ENCODE measurements at places on chromosomes 7 and 10.

- DNase-seq, result no peak
Observed at GRCh38 chr7:44378744-44379143, 53.4 kb upstream of the CAMK2B start.

DNA sequence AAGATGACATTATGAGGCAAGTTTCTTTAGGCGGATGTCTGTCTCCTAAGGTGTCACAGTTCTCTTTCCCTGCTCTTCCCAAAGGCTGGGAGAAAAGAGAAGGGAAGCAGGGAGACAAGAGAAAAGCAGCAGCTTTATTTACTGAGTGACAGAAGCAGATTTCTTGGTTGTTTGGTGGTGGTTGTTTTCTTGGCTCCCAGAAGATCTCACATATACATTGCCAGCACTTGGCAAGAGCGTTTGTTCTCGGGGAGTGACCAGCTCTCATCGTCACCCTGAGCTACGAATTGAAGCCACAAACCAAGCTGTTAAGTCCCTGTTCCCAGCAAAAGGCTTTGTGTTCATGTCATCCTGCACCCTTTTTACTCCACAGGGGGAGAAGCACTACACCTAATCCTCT lies 11.4 kb downstream of the CDHR3 start:
- no peak for DNase-seq

DNA sequence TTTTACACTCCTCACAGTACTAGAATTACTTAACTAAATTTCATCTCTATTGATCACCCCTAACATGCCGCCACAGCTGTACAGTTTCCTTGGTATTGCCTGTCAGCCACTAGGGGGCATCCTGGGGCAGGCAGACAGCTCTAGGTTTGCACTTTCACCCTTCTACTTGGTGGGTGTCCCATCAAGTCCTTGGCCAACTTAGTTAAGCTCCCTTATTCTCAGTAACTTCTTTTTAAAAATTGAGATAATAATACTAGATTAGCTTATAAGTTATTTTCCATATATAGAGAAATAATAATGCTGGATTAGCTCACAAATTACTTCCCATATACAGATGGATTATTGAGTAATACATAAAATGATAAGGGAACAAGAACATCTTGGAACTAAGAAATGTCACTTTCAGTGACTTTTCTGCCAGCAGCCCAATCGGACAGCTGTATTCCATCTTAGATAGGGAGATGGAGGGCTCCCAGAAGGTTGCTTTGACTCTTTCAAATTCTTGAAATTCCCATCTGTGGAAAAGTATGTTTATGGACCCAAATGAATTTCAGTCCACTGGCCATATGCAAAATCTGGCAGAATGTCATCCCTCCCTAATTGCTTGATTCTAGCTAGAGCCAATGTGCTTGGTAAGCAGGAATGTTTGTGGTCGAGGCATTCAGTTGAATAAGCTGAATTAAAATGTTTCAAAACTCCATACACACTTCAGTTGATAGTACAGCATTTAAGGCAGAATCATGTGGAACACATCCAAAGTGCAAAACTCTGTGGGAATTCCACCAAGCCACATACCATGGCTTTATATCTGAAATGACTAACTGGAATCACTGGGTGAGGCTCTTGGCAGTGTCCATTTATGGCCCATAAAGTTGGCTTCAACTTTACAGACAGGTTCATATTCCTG lies 309.7 kb downstream of the CSTF2T start:
- DNase-seq, result peak; percentile 44

DNA sequence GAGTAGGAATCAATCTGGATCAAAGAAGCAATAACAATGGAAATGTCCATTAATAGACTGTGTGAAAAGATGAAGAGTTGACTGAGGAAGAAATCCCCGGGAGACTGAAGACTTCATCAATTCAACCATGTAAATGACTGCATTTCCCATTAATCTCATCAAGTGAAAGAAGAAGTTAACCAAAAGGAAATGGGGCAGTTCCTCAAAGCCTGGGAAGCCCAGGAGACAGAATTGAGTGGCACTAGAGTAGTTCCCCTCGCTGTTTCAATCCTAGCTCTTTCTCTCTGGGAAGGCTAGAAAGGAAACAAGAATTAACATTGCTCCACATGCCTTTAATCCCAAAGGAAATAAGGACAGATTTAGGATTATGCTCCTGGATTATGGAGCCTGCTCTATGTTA lies 4.8 kb upstream of the OR6V1 start:
- no peak for DNase-seq

GRCh38 chr10:51008346-51008745 lies 65.9 kb upstream of the PRKG1 start:
- DNase-seq, result no peak

DNA sequence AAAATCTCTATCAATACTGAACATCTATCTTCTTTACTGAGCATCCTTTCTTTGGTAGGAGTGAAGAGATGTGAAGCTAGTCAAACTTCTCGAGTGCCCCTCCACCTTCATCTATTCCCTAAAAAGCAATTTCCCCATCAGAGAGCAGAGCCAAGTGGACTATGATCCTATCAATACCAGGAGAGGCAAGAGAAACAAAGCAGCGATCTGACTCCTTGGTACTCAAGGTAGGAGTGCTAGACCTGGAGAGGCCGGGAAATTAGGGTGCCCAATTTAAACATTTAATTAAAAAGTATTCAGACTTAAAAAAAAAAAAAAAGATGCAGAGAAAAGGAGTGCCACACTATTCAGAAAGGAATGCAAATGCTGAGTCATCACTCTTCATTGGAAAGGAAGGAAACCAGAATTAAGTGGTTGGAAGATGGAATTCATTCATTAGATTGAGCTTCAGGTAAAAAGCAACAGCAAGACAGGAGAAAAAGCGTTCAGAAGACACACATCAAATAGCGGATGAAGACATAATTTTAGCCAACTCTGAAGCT lies 1.6 kb downstream of the TIAL1 start:
- DNase-seq, result peak; percentile 20

DNA sequence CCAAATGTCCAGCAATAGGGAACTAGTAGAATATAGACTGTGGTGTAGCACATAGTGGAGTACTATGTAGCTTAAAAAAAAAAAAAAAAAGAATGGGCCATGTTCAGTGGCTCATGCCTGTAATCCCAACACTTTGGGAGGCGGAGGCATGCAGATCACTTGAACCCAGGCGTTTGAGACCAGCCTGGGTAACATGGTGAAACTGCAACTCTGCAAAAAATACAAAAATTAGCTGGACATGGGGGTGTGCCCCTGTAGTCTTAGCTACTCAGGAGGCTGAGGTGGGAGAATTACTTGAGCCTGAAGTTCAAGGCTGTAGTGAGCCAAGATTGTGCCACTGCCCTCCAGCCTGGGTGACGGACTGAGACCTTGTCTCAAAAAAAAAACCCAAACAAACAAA lies 64.4 kb downstream of the CHN2 start:
- DNase-seq, result no peak

DNA sequence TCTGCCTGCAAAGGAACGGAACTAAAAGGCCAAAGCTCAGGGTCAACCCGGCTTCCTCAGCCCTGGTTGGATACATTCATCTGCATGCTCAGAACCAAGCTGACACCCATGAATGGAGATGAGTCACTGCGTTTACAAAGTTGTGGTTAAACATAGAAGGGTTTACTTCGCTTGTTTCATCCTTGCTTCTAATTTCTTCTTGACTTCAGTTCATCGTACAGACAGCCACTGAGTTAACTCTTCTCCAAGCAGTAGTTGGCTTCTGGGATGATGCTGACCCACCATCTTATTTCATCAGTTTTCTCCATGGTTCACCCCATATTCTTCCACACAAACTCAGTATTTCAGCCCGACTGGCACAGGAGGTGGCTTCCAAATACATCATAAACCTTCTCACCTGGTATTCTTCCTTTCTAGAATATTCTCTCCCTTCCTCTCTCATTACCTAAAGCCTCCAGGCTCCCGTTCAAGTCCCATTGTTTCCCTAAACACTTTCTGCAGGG lies 166.3 kb upstream of the RNF32 start:
- no peak for DNase-seq

- no peak for DNase-seq
Observed at GRCh38 chr10:2014541-2014940, 277.2 kb upstream of the ADARB2 start.

GRCh38 chr10:71304914-71305313 lies 14.1 kb upstream of the SLC29A3 start:
- no peak for DNase-seq

DNA sequence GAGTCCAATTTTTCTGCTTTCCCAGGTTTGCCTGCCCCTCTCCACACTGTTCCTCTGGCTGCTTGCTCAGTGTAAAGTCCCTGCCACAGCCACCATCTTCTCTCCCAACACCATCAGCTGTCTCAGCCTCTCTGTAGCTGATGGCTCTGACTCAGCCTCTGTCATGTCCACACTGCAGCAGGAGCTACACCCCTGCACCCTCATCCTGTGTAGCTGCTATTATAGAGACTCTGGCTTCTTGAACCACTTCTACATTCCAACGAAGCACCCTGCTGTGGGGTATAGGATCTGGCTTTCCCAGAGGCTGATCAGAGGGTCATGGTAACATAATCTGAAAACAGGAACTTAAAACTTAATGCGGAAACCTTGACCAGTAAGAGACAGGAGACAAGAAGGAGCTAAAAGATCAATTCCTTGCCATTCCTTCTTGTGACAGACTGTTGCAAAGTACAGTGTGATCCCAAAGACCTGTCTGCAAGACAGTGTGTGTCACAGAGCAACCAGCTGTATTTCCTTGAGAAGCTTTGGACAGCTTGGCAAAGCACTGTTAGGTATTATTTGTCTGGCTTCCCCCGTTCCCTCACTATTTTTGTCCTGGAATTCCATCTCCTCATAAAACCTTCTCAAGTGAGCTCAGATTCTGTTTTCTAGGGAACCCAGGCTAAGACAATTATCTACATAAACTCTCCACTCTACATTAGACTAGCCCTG lies 42.3 kb downstream of the NRCAM start:
- peak; percentile 41 for DNase-seq

GRCh38 chr10:1372212-1372611 lies 316.0 kb downstream of the WDR37 start:
- DNase-seq, result no peak

DNA sequence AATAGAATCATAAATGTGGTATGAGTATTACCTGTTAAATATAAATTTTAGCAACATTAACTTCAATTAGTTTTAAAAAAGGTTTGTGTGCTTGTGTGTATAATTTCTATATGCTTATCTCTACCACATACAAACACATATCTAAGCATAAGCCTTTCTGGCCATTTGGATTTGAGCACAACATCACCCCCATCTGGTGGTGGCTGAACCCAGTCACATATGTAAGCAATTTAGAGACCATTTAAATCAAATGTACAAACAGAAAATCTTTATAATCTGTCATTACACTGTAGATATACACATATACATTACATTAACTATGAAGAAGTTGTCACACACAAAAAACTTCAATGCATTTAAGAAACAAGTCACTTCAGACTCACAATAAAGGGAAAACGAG lies 31.7 kb downstream of the GPR22 start:
- no peak for DNase-seq

DNA sequence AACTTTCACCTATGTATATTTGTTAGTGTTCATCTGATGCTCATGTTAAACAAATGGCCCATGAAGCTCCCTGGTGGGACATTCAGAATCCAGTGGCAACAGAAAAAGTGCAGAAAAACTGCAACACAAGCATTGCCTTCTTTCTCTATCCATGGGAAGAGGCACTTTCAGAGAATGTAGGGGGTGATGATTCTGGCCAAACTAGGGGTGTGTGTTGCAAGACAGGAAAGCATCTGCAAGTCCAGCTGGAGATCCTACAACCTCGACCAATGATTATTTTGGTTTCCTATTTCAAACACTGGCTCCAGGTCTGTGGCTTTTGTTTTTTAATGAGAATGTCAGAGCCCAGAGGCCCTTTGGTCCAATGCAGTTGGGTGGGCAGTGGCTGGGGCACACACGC lies 198.7 kb downstream of the CXCL12 start:
- DNase-seq, result no peak

DNA sequence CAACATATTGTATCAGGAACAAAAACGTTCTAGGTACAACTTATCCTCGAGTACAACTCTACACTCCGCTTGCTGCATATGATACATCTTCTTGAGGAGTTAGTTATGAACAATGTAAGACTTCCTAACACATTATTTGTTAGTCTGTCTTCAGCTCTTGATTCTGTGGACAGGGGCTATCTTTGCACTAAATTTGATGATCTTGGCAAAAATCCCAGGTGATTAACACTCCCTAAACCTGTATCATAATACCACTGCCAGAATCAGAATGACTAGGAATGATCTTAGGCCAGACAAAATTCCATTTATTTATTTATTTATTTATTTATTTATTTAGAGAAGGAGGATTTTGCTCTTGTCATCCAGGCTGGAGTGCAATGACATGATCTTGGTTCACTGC lies 108.7 kb upstream of the AUTS2 start:
- DNase-seq, result no peak

GRCh38 chr10:92946491-92946890 lies 98.2 kb downstream of the EXOC6 start:
- DNase-seq, result no peak

DNA sequence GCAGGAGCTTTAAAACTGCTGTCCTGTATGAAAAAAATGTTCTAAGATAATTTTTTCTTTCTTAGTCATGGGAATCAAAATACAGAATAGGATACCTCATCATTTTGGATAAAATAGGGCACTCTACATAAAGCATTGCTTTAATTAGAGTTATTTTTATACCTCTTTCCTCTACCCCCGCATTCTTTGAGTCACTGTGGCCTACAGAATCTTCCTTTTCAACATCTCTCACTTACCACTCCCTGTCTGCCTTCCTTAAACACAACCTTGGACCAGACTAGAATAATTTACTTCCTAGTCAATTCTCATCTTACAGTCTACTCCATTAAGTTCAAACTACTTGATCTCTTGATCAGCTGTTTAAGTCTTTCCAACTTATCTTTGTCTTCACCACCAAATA lies 462.3 kb downstream of the PHTF2 start:
- no peak for DNase-seq

GRCh38 chr10:132293813-132294520 lies 13.8 kb downstream of the STK32C start:
- no peak for DNase-seq
